Cardiac muscle cell (in vitro differentiated cells and primary cell): ENCODE measurements at places on chromosomes 3 and 15. TPM values are rescaled to one million over a fixed set of nuclear protein-coding genes. Genes with fewer than 3 reads are reported as not detected.
A peak's percentile ranks its signal among the peaks of the same experiment; 100 is the strongest.

- peak; percentile 29 for DNase-seq
Measured at GRCh38 chr3:119497820-119498185, 544 bp upstream of the TIMMDC1 start.

- DNase-seq: no peak
Measured at GRCh38 chr3:78427303-78427702, 1340.5 kb downstream of the ROBO1 start.

DNA sequence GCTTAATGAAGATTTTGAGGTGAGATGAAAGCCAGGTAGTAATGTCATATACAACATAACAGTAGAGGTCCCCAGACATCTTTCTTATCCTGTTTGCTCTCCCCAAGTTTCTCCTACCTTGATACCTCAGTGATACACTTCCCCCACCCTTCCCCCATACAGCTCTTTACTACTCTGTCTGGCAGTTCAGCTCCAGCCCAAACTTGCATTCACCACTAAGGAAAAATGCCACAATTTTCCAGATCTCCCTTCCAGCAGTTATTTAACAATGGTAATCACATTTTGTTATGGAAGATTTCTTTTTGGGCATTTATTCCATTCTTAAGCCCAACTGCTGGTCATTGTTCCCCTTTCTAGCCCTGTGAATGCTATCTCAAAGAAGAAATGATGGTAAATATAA lies 34.9 kb upstream of the ITGA11 start:
- DNase-seq: no peak

GRCh38 chr3:191263365-191263764 lies 64.3 kb downstream of the OSTN start:
- DNase-seq: peak; percentile 4

DNA sequence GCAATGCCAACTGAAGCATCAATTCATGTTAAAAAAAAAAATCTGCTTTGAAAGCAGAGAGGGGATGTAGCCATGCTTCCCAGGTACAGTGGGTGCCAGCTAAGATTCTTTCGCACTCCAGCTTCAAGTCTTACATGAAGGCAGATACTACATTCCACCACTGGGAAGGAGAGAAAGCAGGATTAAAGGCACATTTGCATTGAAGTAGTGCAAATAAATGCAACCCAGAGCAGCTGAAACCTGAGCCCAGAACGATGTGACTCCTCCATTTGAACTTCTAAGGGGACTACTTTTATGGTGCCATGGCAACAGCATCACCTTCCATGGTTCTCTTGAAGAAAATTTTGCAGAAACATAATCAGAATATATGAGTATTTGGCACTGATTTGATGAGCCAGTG lies 19.1 kb upstream of the GJD2 start:
- no peak for DNase-seq

- no peak for DNase-seq
Measured at GRCh38 chr3:178628037-178628436, 91.8 kb downstream of the KCNMB2 start.

- no peak for DNase-seq
Measured at GRCh38 chr3:185089343-185089742, 63.5 kb downstream of the C3orf70 start.

- DNase-seq: no peak
Measured at GRCh38 chr3:13470894-13471574, 9.1 kb upstream of the HDAC11 start.

DNA sequence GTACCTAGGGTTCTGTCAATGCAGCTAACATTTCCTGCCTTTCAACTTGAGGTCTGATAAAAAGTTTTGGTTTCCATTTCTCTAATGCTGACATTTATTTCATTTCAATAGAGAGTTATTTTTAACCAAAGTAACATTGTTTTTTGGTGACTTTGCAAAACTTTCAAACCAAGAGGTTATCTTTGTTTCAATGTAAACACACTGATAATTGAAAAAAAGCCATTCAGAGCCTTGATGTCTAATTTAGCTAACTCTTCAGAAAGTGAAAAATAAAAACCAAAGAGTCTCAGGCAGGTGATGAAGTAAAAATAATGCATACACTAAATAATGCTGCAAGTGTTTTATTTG lies 9.6 kb upstream of the TIPARP start:
- DNase-seq: no peak

- no peak for DNase-seq
Measured at GRCh38 chr3:107794664-107795443, 272.1 kb downstream of the BBX start.

DNA sequence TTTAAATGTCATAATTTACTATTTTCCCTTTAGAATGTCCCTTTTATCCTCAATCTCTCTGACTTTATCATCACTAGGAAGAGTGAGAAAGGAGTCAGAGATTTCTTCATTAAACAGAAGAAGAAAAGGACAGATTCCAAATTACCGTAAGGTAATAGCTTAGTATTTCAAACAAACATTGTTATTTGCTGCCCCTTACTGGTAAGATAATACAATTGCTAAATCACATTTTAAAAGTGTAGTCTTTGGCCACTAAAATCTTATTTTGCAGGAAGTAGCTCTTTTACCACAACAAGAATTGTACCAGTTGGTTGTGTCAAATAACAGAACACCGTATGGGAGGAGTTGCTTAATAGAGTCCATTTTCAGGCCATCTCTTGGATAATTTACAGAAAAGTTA lies 53.7 kb downstream of the CGGBP1 start:
- peak; percentile 12 for DNase-seq

- DNase-seq: peak; percentile 44
Measured at GRCh38 chr3:129315223-129315997, 36.7 kb downstream of the HMCES start.

DNA sequence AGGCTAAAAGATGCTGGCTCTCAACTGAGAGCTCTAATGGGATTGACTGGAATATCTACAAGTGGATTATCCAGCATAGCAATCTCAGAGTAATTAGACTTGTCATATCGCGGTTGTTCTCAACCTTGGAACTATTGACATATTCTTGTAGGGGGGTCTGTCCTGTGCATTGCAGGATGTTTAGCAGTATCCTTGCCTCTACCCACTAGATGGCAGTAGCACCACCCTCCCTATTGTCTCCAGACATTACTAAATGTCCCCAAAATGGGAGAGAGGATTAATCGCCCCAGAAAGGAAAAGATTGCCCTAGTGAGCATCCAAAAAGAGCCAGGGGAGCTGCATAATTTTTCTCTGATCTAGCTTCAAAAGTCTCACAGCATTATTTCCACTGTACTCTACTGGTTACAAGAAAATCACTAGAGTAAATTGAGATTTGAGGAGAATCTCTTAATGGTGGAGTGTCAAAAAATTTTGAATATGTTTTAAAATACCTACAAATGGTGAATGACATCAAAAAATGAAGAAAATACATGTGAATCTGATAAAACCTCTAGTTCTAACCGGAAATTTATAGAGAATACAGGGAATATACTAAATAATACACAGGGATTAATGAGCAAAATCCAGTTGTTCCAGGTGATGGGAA lies 388.2 kb upstream of the AGTR1 start:
- DNase-seq: peak; percentile 58

- DNase-seq: no peak
Measured at GRCh38 chr3:193660698-193661411, 67.8 kb downstream of the OPA1 start.

- peak; percentile 84 for DNase-seq
Measured at GRCh38 chr3:123834631-123835030, 49.5 kb downstream of the MYLK start.

DNA sequence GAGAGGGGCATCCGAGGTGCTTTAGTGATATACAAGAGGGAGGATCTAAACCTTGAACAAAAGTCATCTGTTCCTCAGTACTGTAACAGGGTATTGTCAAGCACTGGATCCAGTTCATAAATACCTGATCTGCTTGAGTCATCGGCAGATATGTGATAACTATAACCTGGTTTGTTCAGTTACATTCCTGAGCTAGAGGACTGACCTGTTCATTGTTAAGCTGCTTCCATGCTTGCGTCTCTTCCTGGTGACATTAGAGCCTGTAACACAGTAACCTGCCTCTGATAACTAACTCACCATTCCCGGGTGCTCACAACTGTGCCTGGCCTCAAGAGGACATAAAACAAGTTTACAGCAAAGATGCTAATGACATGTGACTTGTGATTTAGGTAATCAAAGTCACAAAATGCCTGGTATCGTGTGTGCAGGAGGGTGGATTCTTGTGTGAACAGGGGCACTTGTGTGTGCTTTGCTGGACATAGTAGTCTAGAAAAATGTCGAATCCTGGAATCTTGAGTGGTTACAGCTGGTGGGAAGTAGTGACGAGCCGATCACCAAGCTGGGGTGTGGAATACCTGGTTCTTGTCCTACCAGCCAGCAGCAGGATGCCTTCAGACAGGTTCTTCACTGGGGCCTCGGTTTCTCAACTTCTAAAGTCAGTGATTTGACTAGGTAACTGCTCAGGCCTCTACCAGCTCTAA lies 30.9 kb upstream of the POLR2M start:
- DNase-seq: no peak

- no peak for DNase-seq
Measured at GRCh38 chr15:69914960-69915359, 182.8 kb downstream of the TLE3 start.

- peak; percentile 34 for DNase-seq
Measured at GRCh38 chr3:179446501-179446900, 4.8 kb downstream of the GNB4 start.

DNA sequence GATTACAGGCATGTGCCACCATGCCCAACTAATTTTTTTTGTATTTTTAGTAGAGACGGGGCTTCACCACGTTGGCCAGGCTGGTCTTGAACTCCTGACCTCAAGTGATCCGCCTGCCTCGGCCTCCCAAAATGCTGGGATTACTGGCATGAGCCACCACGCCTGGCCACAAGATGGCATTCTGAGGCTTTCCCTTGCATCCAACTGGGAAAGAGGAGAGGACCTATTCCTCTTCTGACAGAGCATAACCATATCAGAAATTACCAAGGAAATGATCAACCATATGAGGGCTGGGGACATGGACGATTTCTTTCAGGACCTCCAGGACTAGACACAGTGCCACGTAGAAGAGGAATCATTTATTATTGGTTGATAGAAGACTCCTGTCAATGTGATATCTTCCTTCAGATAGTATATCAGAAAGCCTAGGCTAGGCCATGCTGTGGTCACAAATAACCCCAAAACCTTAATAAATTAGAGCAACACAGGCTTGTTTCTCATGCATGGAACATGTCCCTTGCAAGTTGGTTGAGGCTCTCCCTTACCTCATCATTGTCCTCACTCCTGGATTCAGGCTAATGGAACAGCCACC lies 372.3 kb upstream of the IL12A start:
- peak; percentile 52 for DNase-seq

- DNase-seq: no peak
Measured at GRCh38 chr3:61454801-61455200, 106.6 kb upstream of the PTPRG start.

- no peak for DNase-seq
Measured at GRCh38 chr15:60264088-60264487, 133.7 kb downstream of the ANXA2 start.

DNA sequence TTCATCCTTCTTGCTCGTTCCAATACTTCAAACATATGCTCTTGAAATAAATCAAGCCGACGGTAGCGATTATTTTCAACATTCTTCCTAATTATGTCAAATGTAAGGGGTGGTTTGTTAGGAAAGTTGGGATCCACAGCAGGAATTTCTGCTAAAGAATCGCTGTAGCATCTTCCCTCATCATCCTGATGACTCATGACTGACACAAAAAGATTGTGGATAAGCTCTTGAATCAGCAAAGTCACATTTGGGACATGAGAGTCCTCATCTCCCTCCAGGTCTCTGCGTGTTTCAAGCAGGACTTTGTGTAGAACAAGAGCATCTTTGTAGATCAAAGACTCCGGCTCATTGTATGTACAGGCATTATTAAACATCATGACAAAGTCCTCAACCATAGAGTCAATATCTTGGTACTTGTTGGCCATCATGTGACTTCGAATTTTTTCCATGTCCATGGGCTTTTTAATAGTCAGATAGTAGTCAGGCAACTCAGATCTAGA lies 73.0 kb downstream of the UQCC5 start:
- DNase-seq: no peak

DNA sequence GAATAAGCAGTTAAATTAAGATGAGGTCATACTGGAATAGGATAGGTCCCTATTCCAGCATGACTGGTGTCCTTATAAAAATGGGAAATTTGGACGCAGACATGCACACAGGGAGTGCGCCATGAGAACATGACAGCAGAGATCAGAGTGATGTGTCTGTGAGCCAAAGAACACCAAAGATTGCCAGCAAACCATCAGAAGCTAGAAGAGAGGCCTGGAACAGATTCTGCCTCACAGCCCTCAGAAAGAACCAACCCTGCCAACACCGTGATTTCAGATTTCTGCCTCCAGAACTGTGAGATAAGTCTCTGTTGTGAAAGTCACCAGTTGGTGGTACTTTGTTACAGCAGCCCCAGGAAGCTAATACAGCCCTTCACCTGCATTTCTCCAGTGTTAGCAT lies 34.7 kb downstream of the EPHB1 start:
- no peak for DNase-seq

DNA sequence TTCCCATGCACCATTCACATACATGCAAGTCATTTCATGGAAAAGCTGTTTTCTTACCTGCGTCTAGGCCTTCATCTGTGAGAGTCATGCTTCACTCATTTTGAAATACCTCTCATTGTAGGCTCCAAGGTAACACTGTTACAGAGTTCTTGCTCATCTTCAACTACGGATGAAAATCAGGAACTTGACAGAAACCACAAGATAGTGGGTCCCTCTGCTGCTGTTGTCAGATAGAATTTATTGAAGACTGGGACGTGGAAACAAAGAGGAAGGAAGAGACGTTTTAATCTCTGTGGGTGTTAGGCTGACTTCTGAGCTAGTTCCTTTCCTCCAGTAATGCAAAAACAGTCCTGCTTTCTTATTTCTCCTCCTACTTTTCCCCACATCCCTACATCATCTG lies at the start of gene P2RY14:
Gene P2RY14 (minus strand): TSS at position 313 of the 400 bp plus-strand sequence. CDS start 64,226 bp downstream, outside the sequence.
- no peak for DNase-seq

GRCh38 chr3:128845778-128846485 lies 33.5 kb upstream of the ACAD9 start:
- peak; percentile 83 for DNase-seq

- no peak for DNase-seq
Measured at GRCh38 chr3:141335531-141336061, 32.7 kb upstream of the ZBTB38 start.

- DNase-seq: no peak
Measured at GRCh38 chr3:145981056-145981455, 179.9 kb downstream of the PLOD2 start.

The CEMIP gene
- 0.12 and 0.18 TPM in 2 replicates for total RNA-seq

The UCN2 gene
- 0.81 and 1.1 TPM in 2 replicates for total RNA-seq

The PTH1R gene
- total RNA-seq: 101 and 121 TPM in 2 replicates

The GAP43 gene
- total RNA-seq: 2.1 and 6.4 TPM in 2 replicates

The GPR176 gene
- total RNA-seq: 3.2 and 5.6 TPM in 2 replicates

The TXNRD3 gene
- total RNA-seq: 8.1 and 11.7 TPM in 2 replicates

The BFSP2 gene
- total RNA-seq: not detected in 2 replicates

The POPDC2 gene
- total RNA-seq: 180 and 214 TPM in 2 replicates

The SI gene
- total RNA-seq: not detected in 2 replicates

The CPNE4 gene
- 2.7 and 7.6 TPM in 2 replicates for total RNA-seq
